ENCODE measurements at places on chromosomes 7 and 10.

DNA sequence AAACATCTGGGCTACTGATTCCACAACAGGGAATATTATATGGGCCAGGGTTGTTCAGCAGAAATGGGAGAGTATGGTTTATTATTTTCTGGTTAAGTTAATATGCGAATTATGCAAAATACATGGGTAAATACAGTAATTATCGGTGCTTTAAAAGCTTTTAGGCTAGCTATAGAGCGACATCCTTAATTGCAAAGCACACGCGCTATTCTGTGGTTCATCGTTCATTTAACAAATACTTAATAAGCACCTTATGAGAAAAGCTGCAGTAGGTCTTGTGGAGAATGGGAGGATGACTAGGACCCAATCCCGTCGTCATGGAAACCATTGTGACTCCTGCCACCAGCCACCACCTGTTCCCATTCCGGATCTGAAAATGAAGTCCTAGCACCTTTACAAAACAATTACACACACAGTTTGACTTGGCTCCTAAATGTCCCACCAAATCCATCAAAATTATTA lies 623 bp upstream of the CEP41 start:
- DNase-seq, result no peak

- DNase-seq, result no peak
These were observed 89.1 kb downstream of the GFRA1 start for GRCh38 chr10:116183733-116184511.

DNA sequence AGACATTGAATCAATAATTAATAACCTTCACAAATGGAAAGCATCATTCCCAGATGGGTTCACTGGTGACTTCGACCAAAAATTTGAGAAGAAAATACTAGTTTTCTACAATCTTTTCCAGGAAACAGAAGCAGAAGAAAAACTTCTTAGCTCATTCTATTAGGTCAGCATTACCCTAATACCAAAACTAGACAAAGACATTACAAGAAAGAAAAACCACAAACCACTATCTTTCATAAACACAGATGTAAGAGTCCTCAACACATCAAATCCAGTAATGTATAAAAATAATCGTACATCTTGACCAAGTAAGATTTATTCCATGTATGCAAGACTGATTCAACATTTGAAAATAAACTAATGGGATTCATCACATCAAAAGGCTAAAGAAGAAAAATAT lies 64.0 kb upstream of the CDK1 start:
- no peak for DNase-seq

DNA sequence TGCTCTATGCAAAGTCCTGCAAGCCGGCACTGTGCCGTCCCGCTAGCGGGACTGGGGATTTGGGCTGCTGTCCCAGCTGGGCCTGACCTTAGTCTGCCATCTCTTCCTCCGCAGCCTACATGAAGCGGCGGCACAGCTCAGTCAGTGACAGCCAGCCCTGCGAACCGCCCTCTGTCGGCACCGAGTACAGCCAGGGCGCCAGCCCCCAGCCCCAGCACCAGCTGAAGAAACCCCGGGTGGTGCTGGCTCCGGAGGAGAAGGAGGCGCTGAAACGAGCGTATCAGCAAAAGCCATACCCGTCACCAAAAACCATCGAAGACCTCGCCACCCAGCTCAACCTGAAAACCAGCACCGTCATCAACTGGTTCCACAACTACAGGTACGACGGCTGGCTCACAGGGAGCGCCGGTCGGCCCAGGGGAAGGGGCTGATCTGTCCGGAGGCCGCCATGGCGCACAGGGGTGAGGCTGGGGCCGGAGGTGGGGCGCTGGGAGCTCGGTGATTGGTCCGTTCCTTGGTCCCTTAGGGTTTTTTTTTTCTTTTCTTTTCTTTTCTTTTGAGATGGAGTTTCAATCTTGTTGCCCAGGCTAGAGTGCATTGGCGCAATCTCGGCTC lies 47.4 kb upstream of the SH2B2 start:
- DNase-seq, result no peak

GRCh38 chr7:88111140-88111743 lies 108.6 kb downstream of the SRI start:
- DNase-seq, result no peak

DNA sequence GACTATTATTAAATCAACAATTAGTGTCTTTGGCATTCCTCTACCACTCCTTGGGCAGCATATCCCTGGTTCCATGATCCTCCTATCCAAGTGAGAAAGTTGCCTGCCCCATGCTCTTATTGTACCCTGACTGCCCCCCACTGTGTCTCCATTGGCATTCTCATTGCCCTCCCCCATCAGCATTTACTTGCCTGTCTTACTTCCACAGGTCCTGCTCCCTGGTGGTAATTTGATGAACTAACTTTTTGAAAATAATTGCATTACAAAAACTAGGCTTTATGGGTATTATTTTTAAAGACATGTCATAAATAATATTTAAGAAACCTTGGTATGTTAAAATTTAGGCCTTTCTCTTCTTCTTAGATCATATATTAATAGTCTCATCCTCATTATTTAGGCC lies 346.4 kb downstream of the PCLO start:
- no peak for DNase-seq

GRCh38 chr7:80612880-80613279 lies 25.6 kb upstream of the CD36 start:
- DNase-seq, result no peak
